ENCODE measurements at places on chromosomes 3 and 15. TPM values are rescaled to one million over a fixed set of nuclear protein-coding genes. Genes with fewer than 3 reads are reported as not detected.

DNA sequence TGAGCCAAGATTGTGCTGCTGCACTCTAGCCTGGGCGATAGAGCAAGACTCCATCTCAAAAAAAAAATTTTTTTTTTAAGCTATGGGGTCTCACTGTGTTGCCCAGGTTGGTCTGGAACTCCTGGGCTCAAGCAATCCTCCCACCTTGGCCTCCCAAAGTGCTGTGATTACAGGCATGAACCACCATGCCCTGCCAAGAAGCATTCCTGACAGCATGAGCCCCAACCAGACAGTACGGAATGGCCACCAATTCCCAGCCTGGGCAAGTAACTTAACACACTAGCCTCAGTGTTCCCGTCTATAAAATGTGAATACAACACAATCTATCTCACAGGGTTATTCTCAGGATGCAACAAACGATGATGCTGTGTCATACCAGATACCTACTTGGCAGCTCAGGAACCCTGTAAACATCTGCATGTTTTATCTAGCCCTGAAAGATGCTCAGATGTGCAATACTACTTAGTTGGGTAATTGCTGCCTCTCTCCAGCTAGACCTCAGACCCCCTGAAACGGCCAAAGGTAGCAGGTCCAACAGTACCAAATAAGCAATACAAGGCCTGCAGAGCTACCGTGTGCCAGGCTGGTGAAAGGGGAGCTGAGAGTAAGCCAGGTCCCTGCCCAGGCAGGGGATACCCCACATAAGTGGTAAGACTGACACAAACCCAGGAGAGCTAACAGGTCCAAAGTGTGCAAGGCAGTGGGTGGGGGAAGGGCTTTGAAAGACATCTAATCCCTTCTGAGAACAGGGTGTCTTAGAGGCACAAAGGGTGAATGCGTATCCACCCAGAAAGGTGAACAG is 1.9 kb downstream of the TKT start:
- H3K4me3 ChIP-seq: peak overlapping the region; percentile 93
- H3K4me1 ChIP-seq: peaks cover 52% of the 10 kb centered on the region
- H3K36me3 ChIP-seq: peaks cover 17% of the 10 kb centered on the region
- DNase-seq: no peak

DNA sequence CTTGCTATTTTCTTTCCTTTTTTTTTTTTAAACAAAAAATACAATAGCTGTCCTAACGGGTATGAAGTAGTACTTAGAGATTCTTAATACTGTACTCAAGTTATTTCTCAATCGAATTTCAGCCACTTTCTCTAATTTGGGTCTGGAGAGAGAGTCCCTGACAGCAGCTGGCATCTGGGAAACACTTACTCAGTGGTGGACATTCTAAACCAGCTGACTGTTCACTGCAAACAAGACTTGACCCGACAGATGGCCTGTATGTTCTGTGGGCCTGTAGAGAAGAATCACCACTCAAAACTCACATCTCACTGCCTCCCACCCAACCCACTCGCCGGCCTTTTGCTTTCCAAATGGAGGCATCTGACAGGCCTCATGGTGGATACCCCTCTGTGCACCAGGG is 199.6 kb downstream of the ATP10A start:
- no peak overlapping the region for H3K4me3 ChIP-seq
- DNase-seq: no peak
- H3K27ac ChIP-seq: no peak overlapping the region
- peaks cover 4% of the 10 kb centered on the region for H3K27me3 ChIP-seq

GRCh38 chr3:133525435-133525834 is 48.1 kb upstream of the CDV3 start:
- DNase-seq: no peak
- H3K27ac ChIP-seq: no peak overlapping the region
- peaks cover 2% of the 10 kb centered on the region for H3K4me1 ChIP-seq

DNA sequence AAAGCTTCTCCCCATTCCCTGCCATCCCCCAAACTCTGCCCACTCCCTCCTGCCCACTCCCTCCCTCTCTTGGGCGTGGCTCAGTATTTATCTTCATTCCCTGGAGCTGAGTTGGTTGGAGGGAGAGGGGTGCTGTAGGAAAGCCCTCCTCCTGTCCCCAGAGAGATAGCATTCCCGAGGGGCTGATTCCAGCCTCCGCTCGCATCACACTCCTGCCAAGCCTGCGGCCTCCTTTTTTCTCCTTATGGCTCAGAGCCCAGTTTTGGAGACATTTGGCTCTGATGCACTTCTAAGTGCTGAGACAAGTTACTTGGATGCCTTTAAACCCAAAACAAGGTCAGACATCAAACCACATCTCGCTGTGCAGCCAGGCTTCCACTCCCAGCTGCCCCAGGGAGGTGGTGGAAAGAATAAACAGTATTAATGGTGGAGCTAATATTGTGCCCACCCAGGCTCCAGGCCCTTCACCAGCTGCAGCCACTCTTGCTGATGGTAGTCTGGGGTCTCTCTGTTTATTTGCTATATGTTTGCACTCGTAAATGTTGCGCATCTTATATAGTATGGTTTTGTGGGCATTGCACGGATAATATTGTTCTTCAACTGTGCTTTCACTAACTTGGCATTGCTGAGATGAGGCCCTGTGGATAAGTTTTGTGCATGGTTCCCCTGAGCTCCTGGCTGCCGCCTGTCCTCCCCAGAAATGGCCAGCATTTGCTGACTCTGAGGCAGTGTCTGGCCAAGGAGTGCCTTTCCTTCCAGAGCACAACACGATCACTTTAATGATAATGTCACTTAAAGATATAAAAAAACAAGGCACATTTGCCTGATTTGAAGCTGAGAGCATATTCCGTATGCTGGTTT is 157.2 kb downstream of the LRRC28 start:
- H3K4me1 ChIP-seq: peaks cover 15% of the 10 kb centered on the region
- no peak overlapping the region for H3K27ac ChIP-seq
- H3K36me3 ChIP-seq: no peaks in the 10 kb centered on the region
- DNase-seq: no peak

CHRNA5 gene
- total RNA-seq: 2.7 TPM

DNA sequence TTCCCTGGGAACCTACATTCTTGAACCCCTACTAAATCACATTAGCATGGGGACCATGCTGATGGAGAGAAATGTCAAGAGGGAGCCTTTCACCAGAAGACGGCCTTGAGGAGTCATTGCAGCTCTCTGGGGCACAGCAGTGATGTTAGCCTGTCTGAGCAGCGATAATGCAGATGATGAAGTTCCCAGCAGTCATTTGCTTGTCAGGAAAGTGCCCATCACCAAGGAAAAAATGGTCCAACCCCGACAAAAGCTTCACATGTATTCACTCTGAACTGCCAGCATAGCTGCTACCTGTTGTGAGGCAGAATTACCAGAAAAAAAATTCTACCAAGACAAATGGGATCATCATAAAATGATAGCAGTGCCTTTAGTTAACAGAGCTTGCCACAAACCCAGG is 238.4 kb upstream of the UMPS start:
- no peak for DNase-seq
- peaks cover 22% of the 10 kb centered on the region for H3K27me3 ChIP-seq
- peaks cover 12% of the 10 kb centered on the region for H3K4me1 ChIP-seq
- H3K4me3 ChIP-seq: no peak overlapping the region
- no peaks in the 10 kb centered on the region for H3K36me3 ChIP-seq

DNA sequence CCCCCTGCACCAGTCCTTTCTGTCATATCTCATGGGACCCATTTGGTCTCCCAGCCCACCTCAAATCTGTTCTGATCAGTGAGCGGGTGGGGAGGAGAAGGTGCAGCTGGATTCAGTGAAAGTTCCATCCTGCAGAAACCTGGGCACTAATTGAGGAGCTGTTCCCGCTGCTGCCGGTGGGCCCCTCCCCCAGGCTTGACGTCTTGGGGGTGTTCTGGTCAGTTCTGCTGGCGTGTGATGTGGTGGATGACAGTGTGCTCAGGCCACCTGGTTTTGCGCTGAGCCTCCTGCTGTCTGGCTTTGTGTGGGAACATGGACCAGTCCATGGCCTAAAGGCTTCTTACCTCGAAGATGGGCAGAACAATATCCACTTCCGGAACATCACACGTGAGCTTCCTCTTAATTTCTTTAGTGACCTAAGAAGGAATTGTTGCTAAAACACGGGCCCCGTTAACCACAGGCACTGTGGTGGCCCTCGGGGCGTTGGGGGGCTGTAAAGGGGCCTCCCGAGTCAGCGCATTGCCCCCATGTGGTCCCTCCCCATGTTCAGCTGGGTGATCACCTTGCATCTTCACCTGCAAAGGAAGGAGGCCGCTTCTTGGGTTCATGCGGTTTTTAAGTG is 59.7 kb downstream of the RGMA start:
- peaks cover 27% of the 10 kb centered on the region for H3K36me3 ChIP-seq
- no peaks in the 10 kb centered on the region for H3K27me3 ChIP-seq
- peaks cover 33% of the 10 kb centered on the region for H3K4me1 ChIP-seq
- H3K27ac ChIP-seq: peak overlapping the region; percentile 63
- no peak overlapping the region for H3K4me3 ChIP-seq
- DNase-seq: no peak

TGM5 gene
- total RNA-seq: 0.37 TPM

CLDND1 gene
- 414 TPM for total RNA-seq

DNA sequence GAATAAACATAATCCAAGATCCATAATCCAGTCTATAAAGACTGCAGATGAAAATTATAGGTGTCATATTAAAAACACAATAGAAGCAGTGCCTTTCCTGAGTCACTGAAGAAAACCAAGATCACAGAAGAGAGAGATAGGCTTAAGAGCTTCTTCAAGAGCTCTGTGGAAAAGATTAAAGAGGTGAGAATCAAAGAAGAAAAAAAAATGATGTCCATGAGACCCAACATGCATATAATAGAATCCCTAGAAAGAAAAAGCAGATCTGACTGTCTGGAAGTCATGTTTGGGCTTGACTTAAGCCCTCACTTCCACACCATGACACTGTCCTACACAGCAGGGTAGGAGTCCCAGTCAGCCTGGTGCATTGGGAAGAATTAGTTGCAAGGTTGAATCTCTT is 205.6 kb upstream of the PROK2 start:
- H3K27me3 ChIP-seq: no peaks in the 10 kb centered on the region
- H3K4me3 ChIP-seq: no peak overlapping the region
- no peaks in the 10 kb centered on the region for H3K36me3 ChIP-seq
- peaks cover 18% of the 10 kb centered on the region for H3K4me1 ChIP-seq
- H3K27ac ChIP-seq: no peak overlapping the region
- no peak for DNase-seq

GRCh38 chr15:84817466-84818081 is 418 bp downstream of the ALPK3 start:
- no peak overlapping the region for H3K4me3 ChIP-seq
- H3K27me3 ChIP-seq: peaks cover 11% of the 10 kb centered on the region
- H3K4me1 ChIP-seq: peaks cover 13% of the 10 kb centered on the region
- no peaks in the 10 kb centered on the region for H3K36me3 ChIP-seq

DNA sequence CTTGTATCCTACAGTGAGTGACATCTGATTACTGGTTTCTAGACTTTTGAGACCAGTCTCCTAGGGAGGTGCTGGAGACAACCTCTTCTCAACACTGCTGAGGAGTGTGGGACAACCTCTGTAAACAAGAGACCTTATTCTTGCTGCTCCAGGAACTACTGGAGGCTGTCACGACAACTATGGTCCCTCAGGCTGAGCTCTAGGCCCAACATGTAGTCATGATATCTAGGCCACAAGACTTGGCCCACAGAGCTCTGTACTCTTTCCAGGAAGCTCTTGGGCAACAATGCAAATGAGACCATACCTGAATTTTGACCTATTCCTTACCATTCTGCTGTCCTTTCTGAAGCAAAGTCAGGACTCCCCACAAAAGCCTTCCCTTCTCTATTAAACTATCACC is 24.3 kb upstream of the HEG1 start:
- no peaks in the 10 kb centered on the region for H3K36me3 ChIP-seq
- H3K4me3 ChIP-seq: no peak overlapping the region
- H3K4me1 ChIP-seq: peaks cover 37% of the 10 kb centered on the region
- no peak for DNase-seq

- no peaks in the 10 kb centered on the region for H3K36me3 ChIP-seq
- DNase-seq: no peak
- peaks cover 6% of the 10 kb centered on the region for H3K27me3 ChIP-seq
- no peak overlapping the region for H3K27ac ChIP-seq
Observed at GRCh38 chr3:50520849-50521248, 17.4 kb upstream of the CACNA2D2 start.

GRCh38 chr3:67349551-67350174 is 304.7 kb downstream of the SUCLG2 start:
- no peaks in the 10 kb centered on the region for H3K27me3 ChIP-seq
- H3K4me1 ChIP-seq: peaks cover 12% of the 10 kb centered on the region
- H3K4me3 ChIP-seq: no peak overlapping the region

GRCh38 chr15:39969002-39969394 is 35.1 kb downstream of the EIF2AK4 start:
- H3K27ac ChIP-seq: no peak overlapping the region
- H3K36me3 ChIP-seq: peaks cover 32% of the 10 kb centered on the region
- no peak overlapping the region for H3K4me3 ChIP-seq
- DNase-seq: no peak
- H3K4me1 ChIP-seq: peaks cover 11% of the 10 kb centered on the region

- no peak overlapping the region for H3K27ac ChIP-seq
- H3K4me3 ChIP-seq: no peak overlapping the region
- DNase-seq: no peak
- peaks cover 17% of the 10 kb centered on the region for H3K27me3 ChIP-seq
Observed at GRCh38 chr15:60975218-60975617, 253.9 kb downstream of the RORA start.

GASK1A gene
- not detected for total RNA-seq

DNA sequence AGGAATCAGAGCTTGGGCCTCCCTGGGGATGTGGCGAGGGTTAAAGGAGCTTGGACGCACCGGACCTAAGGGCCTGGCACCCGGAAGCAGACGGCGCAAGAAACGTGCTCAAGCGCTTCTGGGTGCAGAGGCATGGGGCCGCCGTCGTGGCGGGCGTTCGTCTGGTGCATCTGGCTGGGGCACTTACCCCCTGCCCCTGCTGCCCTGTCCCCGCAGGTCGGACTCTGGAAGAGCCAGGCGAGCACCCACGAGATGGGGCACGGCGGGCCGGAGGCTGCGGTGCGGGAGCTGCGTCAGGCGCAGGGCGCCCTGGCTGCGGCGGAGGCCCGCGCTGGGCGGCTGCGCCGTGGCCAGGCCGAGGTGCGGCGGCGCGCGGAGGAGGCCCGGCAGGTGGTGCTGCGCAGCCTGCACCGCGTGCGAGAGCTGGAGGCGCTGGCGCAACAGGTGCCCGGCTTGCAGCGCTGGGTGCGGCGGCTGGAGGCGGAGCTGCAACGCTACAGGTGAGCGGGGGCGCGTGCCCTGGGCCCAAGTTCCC is 2.5 kb downstream of the EFCC1 start:
- peak; percentile 58 for DNase-seq
- H3K36me3 ChIP-seq: no peaks in the 10 kb centered on the region
- H3K27ac ChIP-seq: no peak overlapping the region
- peaks cover 50% of the 10 kb centered on the region for H3K4me1 ChIP-seq

All from activated CD8-positive, alpha-beta T cell treated with anti-CD3 and anti-CD28 coated beads, Interleukin-2, amount 10 ng/mL, durations not matched to agents 7 days and 5 days (primary cell).